Panc1 (cell line): ENCODE measurements at places on chromosomes 12 and 14. TPM values are rescaled to one million over a fixed set of nuclear protein-coding genes. Genes with fewer than 3 reads are reported as not detected.

DNA sequence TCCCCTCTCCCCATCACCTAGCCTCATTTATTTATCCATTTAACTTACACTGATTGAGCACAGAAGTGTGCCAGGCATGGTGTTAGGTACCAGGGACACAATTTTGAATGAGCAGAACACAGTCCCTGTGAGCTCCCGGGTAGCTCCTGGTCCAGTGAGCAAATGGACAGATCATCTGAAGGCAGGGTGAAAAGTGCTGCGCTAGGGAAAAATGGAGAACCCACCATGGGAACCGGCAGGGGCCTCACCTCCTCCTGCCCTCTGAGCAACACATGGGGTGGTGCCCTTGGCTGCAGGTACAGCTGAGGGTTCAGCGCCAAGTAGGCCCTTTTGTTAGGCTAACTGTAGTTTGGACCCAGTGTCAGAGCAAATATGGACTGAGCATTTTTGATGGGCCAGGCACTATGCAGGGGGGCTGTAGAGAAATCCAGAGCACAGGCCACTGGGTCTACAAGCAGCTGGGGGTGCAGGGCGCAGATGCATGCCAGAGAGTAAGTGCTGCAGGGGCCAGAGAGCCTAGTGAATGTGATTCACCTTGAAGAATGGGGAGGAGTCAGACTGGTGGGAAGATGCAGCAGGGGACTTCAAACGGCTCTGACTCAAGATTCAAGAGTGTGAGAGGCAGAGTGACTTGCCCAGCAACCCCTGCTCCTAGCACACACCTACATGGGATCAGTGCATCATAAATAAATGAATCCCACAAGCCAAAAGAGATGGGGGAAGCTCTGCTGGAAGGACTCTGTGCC lies 28.2 kb downstream of the LTBP2 start:
- DNase-seq = no peak

GRCh38 chr14:31261859-31262731 lies 54.5 kb upstream of the HECTD1 start:
- DNase-seq = no peak

DNA sequence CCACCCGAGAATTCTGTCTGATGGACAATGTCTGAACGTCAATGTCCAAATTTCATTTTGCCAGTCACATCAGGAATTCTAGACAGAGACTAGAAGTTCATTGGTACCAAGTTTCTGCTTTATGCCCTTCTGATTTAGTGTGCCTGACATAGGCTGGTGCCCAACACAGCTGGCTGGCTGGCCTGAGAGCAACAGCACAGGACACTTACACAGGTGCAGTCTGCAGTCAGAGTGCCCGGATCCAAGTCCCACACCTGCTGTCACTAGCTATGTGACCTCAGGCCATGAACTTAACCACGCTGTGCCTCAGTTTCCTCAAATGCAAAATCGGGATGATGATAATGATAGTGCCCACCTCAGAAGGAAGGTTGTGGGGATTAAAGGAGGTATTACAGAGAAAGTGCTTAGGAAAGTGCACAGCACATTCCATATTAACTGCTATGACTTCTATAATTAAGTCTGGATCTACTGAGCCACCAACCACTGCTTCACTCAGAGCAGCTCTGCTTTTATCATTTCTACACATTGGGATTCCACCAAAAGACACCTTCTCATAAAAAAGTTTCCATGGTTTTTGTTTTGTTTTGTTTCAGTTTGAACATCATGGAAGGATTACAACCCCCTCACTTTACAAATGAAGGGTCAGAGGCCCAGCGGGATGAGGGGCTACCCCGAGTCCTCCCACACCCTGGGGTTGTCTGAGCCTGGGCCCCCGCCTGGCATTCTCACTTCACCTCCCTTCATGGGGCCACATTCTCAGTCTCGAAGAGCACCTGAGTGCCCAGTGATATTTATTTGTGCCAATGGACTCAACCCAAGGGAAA lies 168.8 kb upstream of the BCL2L14 start:
- no peak for DNase-seq

GRCh38 chr14:61461808-61462275 lies 140.5 kb downstream of the PRKCH start:
- no peak for DNase-seq

- DNase-seq = peak; percentile 17
Measured at GRCh38 chr12:48296586-48297282, 54.0 kb downstream of the ZNF641 start.

The MLEC gene
- 171 TPM for total RNA-seq
